ENCODE measurements at places on chromosomes 12 and 14.

DNA sequence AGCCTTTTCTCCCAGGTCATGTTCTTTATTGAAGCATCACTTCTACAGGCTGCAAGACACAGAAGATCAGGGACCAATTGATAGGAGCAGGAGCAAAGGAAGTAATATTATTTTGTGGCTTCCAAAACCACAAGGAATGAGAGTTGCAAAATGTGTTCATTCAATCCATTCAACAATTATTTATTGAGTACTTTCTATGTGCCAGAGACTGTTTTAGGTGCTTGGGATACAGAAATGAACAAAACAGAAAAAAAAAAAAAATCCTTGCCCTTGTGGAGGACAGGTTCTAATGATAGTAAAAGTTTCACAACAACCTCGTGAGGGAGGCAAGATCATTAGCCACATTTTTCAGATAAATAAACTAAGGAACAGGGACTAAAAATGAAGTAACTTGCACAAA lies 20.1 kb upstream of the DACT1 start:
- no peak for DNase-seq

GRCh38 chr12:116241157-116241759 lies 36.2 kb downstream of the MED13L start:
- no peak for DNase-seq

- no peak for DNase-seq
Measured at GRCh38 chr12:103947871-103948555, 17.7 kb upstream of the TDG start.

- DNase-seq, result no peak
Measured at GRCh38 chr14:61557262-61557661, 138.1 kb upstream of the HIF1A start.

DNA sequence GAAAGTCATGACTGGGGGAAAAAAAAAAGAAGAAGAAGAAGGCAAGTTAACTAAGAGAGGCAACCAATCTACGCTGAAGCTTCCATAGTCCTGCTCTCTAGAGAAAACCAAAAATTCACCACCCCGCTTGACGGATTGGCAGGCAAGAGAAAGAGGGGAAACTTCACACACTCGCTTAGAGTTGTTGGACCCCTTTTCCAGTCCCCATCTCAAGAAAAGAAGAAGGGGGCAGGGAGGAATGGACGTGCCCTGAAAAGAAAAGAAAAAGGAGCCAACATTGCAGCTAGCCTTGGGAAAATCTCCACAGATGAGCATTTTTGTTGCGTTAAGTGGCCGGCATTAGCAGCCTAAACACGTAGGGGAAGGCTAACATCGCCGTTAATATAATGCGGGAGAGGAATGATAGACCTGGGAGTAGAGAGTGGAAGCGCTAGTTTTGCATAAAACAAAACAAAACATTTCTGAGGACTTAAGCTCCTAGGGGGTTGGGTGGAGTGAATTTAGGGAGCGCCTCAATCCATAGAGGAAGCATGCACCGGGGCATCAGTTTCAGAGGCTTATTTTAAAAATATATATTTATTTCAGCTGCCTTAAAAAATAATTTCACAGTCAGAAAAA lies 11.3 kb upstream of the FOXG1 start:
- DNase-seq, result no peak

- no peak for DNase-seq
Measured at GRCh38 chr12:16228067-16228466, 49.4 kb downstream of the SLC15A5 start.

DNA sequence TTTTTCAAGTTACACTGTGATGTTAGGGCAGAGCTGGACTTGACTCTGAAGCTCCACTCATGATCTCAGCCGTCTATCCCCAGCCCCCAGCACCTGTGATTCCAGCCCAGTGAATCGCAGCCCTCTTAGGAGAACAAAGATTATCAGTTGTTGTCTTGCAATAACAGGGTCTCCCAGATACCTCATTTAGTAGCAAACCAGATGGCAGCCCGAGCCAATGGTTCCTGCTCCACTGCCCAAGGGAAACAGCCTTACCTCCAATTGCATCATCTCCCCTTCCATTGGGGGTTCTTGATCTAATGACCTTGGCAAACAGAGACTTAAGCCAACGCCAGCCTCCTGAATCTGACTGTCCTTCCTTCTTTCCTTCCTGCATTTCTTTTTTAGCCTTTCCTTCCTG lies 371.2 kb downstream of the BCL11B start:
- DNase-seq, result no peak

- no peak for DNase-seq
Measured at GRCh38 chr12:107702106-107702505, 16.5 kb downstream of the PWP1 start.

- no peak for DNase-seq
Measured at GRCh38 chr14:84477996-84478395, 1051.9 kb upstream of the FLRT2 start.

DNA sequence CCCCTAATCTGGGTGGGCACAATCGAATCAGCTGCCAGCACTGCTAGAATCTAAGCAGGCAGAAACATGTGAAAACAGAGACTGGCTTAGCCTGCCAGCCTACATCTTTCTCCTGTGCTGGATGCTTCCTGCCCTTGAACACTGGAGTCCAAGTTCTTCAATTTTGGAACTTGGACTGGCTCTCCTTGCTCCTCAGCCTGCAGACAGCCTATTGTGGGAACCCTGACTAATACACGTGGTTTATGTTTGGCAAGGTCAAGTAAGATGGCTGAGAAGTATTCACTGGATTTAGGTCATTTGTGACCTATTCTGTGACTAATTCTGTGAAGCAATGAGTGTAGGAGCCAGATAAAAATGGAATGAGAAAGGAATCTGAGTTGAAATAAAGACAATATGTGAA lies 11.0 kb downstream of the GPR135 start:
- DNase-seq, result no peak

GRCh38 chr12:18045446-18045992 lies 44.5 kb downstream of the RERGL start:
- no peak for DNase-seq

Measured in CD4-positive, alpha-beta T cell treated with Interferon alpha-2 for 1 hour (primary cell).